ENCODE measurements at places on chromosomes 7 and 10.

DNA sequence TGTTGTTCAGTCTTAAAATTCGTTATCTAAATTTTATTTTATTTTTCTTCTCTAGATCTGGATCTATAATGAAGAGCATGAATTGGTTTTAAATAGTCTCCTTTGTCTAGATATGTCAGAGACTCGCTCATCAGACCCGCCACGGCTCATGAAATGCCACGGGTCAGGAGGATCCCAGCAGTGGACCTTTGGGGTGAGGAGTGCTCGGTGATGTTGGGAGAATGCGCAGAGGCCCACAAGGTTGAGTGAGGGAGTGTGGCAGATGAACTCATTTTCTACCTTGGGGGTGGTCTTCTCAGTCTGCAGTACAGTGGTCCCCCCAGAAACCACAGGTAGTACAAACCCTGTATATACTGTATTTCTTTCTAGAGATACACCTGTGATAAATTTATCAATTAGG, 95.3 kb downstream of the GALNT11 start:
- DNase-seq = no peak

GRCh38 chr7:50954245-50954644, 171.5 kb upstream of the GRB10 start:
- DNase-seq = no peak

DNA sequence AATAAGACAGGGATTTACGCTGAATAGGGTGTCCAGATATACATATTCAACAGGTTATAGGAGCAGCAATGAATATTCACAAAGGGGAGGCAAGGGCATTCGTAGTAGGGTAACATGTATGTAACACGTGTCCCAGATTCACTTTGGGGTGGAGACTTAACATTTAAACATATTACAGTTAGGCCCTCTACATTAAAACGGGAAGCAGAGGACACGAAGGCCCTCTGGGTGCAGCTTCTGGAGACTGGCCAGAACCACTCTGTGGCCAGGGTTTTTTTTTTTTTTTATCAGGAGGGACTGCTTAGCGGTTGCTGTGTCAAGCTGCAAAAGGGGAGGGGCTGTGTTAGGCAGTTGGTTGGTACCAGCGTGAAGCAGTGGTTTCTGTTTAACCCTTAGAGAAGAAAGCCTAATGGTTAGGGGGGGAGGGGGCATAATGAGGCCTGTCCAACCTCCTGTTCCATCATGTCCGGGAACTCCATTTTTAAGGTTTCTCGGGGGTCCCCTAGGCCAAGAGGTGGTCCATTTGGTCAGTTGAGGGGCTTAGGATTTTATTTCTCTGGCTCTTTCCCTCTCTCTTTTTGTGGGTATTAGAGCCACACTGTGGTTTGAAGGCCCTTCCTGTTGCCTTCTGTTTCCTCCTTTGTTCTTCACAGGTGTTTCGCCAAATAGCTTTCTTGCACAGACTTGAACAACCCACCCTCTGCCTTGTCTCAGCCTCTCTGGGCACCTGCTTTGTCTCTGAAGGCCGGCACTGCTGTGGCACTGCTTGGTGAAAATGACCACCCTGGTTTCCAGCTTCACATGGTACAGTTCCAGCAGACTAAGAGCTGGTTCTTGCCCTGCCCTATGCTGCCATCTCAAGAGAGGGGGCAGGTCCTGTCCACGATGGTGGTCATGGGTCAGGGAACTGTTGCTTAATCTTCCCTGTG, 26.4 kb downstream of the PRF1 start:
- DNase-seq = peak; percentile 94

DNA sequence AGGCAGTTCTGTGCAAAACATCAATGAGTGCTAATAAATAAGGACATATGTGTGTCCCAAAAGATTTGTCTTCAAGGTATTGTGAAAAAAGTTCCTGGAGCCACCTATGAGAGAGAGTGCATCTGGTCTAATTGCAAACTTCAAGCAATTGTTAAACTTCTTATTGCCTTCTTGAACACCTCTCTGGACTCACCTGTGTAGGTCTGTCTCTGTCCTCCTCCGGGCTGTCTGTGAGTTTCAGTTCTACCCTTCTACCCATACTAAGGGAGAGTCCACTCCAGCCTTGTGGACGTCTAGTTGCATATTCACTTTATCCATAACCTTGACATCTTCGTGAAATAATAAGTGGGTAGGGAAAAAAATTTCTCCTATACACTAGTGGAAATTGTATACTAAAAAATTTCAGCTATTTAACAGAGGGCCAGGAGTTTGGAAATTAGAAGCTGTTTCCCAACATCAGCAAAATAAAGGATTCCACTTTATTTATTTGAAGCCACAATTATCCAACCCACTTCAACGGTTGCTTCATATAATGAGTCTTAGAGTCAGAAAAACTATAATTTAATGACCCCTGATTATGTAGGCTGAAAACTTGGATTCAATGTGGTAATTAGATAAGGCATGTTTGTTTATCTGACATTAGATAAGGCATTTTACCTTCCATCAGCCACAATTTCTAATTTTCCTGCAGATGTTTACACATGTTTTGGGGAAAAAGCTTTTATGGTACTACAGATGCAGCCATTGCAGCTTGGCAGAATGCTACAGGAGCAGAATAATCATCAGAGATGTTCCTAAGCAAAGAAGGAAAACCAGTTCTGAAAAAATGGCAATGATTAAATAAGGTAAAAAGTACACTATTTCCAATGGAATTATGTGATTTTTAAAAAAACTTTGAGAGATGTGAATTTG, 150.8 kb upstream of the FAM3C start:
- DNase-seq = no peak

GRCh38 chr10:102326031-102326430, 69.5 kb upstream of the NFKB2 start:
- no peak for DNase-seq

GRCh38 chr7:45938626-45939302, 17.7 kb upstream of the IGFBP3 start:
- no peak for DNase-seq

DNA sequence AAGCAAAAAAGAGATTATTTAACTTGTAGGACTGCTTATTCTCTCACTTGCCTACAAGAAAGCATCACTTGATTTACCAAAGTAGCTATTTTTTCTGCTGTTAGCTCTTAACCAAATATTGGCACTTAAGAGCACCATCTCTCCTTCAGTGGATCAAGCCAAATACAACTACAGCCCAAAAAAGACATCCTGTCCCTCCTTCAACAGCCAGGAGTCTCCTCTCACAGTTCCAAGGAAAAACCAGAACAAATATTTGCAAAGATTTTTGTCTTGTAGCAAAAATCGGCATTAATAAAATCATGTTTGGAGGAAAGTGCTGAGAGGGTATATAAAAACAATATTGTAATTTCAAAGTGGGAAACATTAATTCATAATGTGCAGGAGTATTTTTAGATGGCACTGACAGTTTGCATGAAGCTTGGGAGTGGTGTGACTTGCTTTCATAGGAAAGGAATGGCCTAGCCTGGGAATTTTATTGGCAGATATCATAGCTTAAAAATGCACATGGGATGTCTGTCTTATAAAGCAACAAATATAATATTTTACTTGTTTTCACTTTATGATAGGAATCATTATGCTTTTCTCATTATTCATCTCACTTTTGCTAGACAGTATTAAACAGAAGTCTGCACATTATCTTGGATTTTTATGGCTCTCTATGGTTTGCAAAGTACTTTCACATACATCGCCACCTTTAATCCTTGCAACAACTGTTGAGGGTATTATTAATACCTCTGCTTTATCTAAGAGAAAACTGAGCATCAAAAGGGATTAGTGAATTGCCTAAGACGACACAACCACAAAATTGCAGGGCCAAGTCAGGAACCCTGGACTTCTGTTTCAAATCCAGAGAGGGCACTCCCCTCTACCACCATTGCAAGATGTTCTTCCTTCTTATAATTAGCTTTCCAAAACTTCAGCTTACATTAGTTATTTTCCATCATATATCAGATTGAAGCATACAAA, 103.5 kb downstream of the AGMO start:
- DNase-seq = no peak

DNA sequence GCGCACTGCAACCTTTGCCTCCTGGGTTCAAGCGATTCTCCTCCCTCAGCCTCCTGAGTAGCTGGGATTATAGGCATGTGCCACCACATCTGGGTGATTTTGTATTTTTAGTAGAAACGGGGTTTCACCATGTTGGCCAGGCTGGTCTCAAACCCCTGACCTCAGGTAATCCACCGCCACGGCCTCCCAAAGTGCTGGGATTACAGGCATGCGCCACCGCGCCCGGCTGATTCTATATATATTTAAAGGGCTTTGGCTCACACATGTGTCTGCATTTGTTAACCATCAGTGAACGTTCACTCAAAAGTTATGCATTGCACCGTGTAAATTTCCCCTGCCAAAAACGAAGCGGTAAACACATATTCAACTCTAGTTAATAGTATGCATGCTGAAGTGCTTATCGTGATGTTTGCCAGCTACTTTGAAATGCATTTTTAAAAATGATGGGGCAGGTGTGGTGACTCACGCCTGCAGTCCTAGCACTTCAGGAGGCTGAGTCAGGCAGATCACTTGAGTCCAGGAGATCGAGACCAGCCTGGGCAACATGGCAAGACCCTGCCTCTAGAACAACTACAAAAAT, 17.7 kb upstream of the WIPI2 start:
- DNase-seq = no peak

DNA sequence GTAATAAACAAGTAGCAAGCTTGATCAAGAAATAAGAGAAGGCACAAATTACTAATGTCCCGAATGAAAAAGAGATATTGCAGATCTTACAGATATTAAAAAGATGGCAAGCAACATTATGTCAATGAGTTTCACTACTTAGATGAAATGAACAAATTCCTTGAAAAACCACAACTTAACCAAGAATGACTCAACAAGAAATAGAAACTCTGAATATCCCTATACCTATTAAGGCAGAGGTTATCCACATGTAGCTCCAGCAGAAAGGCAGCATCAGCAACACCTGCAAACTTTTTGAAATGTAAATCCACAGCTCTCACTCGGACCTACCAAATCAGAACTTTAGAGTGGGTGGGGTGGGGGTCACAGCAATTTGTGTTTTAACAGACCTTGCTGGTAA, 33.6 kb downstream of the PDE1C start:
- DNase-seq = peak; percentile 41

DNA sequence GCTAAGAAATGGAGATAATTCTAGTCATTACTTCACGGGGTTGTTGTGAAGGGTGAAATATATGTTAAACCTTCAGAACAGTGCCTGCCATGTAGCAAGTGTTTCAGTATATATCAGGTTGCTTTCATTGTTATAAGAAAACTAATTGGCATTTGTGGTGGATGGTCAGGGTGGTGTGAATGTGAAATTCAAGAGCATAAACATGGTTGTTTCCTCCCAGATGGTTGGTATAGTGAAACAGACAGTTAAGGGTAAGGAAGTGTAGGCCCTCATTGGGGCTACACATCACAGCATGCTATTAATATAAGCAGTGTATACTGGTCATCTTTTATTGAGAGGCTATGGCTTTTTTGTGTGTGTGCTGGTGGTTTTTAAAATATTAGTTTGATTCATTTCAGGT, 171.6 kb downstream of the AUTS2 start:
- DNase-seq = peak; percentile 40

DNA sequence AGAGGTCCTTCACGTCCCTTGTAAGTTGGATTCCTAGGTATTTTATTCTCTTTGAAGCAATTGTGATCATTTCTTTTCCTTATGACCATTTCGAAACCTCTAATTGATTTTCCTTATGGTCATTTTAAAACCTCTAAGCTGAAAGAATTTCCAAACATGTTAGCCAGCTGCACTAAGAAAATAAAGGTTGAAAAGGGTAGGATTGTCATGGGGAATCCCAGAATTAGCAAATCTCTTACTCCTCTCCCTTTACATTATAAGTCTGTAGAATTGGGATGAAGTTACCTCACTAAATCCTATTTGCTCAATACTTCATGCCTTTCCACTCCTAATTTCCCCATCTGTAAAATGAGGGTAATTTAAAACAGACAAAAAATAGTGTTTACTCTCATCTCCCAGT, 79.5 kb downstream of the FAM185A start:
- no peak for DNase-seq

DNA sequence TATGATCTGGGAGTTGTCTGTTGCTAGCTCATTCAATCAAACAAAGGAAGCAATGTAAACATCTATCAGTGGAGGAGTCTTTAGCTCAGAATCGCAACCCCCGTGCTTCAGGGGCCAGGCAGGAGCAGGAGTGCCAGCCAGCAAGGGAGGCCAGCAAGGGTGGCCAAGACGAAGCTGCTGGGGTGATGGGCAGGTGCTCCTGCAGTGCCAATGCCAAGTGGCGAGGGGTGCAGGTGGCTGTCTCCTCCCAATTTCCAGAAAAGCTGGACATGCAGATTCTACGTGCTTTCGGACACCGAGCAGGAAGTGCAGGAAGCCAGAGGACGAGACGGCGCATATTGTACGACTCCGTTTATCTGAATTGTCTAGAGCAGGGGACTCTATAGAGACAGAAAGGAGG, 48.1 kb upstream of the EBF3 start:
- no peak for DNase-seq

DNA sequence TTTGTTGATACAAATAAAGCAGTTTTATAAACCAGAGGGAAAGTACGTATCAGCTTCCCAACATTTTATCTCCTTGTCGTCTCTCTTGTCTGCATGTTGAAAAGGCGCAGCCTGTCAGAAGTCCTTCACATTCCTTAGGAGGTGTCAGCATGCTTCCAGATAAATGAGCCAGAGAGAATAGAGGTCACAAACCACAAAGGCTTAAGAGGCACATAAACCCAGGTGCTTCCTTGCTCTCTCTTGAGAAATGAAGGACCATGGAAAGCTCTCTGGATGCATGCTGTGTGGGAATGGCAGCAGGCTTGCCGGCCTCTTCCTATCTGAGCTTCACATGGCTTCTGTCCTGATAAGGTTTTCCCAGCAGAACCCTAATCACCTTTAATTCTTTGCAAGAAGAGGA, 448.5 kb downstream of the XPNPEP1 start:
- DNase-seq = no peak

- no peak for DNase-seq
These were observed 13.2 kb downstream of the FAM221A start for GRCh38 chr7:23693224-23693623.

DNA sequence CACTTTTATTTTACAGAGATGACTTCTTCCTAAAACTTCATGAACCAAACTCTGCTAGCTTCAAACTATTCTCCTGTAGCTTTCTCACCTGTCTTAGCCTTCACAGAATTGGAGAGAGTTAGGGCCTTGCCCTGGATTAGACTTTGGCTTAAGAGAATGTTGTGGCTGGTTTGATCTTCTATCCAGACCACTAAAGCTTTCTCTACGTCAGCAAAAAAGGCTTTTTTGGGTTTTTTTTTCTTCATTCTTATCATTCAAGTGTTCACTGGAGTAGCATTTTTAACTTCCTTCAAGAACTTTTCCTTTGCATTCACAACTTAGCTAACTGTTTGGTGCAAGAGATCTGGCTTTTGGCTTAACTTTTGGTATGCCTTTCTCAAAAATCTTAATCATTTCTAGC, 19.3 kb upstream of the CCDC172 start:
- no peak for DNase-seq
